ENCODE measurements at places on chromosomes 1 and 21.

DNA sequence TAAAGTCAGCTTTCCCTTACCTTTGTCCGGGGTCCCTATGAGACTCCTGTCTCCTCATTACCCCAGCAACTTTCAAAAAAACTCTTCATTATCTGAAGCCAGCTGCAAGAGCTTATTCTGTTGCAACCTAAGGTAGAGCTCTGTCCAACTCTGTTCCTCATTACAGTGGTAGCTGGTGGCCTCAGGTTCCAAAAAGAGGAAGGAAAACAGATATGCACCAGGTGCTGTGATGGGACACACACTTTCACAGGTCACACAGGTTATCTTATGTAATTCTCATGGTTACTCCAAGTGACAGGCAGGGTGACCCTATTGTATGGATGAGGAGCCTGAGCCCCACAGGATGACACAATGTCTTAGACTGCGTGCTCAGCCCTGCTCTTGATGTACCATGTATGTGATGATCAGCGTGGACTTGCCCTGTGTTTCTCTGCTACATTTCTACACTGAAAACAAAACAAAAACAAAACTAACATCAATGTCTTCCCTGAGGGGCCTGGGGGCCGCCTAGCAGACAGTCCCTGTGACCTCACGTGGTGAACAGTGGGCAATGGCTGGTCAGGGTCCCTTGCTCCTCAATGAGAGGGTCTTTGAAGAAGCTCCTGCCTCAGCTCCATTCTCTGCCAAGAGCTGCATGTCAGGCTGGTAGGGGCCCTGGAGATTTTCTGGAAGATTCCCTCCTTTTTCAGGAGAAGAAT is 9.7 kb upstream of the TENT5C start:
- DNase-seq: no peak

DNA sequence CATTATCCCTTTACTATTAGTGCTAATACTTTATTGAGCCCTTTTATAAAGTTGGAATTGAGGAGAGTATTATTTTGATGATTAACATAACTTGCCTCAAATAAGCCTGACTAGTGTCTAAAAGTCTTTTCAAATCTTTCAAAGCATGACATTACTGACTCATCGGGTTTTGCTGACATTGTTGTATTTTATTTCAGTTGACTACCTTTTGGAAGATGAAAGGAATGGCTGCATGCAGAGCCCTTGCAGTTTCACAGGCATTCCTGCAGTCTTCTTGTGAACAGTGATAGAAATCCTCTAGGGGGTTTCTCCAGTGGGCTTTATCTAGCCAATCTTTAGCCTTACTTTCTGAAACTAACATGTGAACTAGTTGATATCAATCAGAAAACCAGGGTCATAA is 43.0 kb upstream of the TMEM61 start:
- no peak for DNase-seq

DNA sequence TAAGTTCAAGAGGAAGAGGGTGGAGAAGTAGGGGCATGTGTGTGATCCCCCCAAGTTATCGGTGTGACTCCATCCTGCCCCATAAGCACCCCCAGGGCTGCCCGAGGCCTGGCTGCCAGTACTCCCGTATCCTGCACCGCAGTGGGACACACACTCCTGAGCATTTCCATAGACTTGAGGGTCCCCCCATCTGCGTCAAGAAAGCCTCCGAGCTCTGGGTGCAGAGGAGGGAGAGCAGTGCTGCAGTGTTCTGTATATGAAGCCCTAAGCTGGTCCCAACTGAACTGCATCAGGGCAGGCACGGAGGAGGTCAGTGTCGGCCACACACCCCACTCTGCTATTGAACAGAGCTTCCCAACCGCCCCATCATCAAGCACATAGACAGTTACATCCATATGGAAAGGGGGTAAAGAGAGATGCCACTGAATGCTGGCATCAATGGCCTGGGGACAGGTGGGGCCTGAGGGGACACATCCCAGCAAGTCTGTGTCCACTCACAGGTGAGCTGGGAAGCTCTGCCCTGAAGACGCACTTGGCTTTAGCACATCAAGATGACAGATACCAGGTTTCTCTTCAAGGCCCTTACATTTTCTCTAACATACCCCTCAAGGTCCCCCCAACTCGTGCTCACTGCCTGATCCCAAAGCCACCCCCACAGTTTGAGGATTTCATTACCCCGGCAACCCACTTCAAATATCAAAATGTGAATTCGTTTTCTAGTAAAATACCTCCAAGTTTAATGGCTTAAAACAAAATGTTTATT is 64.3 kb downstream of the EVA1C start:
- DNase-seq: no peak

- peak; percentile 89 for DNase-seq
These were observed 34.4 kb upstream of the TADA1 start for GRCh38 chr1:166910396-166910994.

- peak; percentile 68 for DNase-seq
These were observed 9.3 kb downstream of the ARL8A start for GRCh38 chr1:202135221-202135721.

DNA sequence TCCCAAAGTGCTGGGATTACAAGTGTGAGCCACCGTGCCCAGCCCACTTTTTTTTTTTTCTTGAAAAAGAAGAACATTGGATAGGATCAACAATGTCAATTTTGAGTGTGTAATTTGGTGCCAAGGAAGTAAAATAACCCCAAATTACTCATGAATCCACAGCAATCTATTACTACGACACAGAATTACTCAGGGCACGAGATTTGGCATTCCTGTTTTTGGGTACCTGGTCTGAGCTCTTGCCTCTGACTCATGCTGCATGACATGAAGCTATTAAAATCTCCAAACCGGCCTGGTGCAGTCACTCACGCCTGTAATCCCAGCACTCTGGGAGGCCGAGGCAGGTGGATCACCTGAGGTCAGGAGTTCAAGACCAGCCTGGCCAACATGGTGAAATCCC is 10.4 kb downstream of the RNF19B start:
- no peak for DNase-seq

DNA sequence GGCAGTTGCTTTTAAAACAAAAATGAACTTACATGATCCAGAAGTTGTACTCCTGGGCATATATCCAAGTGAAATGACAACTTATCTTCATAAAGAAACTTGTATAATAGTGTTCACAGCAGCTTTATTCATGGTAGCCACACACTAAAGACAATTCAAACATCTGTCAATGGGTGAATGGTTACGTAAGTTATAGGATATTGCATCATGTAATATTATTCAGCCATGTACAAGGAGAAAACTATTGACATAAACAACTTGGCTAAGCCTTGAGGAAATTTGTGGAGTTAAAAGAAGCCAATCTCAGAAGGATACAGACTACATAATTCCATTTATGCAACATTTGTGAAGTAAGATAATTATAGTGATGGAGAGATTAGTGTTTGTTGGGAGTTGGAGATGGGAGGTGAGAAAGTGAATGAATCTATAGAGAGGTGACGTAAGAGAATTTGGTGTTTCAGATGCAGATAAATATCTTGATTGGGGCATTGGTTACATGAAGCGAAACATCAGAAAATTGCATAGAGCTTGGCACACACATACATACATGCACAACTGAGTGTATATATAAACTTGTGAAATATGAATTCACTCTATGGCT is 49.9 kb upstream of the GRIK1 start:
- DNase-seq: no peak

DNA sequence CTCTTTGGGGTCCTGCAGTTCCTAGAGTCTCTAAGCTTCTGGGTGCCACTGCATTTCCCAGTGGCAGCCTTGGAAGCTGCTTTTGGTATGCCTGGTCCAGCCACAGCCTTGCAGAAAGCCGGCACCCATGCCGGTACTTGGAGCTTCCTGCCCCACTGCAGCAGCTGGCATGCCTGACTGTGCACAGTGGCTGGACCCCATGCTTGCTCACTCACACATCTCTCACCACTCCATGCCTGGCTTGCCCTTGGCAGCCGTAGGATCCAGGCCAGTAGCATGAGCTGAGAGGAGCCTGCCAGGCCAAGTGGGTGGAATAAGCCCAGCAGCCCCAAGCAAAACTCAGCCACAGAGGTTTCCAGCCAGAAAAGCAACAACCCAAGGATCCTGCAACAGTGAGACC is 20.3 kb upstream of the FNBP1L start:
- DNase-seq: no peak

GRCh38 chr1:245205396-245205795 is 50.6 kb downstream of the KIF26B start:
- DNase-seq: no peak

GRCh38 chr1:101365878-101366277 is 129.1 kb downstream of the S1PR1 start:
- DNase-seq: no peak

- DNase-seq: no peak
These were observed 10.8 kb downstream of the FTCD start for GRCh38 chr21:46144464-46145070.

DNA sequence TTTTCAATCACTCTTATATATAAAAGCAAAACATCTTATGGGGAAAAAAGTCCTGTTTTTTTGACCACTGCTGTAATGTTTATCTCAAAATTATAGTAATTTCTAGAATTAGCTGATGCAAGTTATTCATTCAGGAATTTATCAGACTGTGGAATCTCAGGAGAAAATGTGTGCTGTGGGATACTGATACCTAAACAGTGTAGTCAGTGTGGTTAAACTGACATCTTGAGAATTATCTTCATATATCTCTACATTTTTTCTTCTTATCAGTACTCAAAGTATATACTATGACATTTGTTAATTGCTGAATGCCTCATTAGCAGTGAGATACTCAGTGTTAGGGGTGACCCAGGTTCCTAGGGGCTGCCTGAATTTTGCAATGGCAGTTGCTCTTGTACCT is 839.3 kb downstream of the KCNT2 start:
- DNase-seq: no peak

DNA sequence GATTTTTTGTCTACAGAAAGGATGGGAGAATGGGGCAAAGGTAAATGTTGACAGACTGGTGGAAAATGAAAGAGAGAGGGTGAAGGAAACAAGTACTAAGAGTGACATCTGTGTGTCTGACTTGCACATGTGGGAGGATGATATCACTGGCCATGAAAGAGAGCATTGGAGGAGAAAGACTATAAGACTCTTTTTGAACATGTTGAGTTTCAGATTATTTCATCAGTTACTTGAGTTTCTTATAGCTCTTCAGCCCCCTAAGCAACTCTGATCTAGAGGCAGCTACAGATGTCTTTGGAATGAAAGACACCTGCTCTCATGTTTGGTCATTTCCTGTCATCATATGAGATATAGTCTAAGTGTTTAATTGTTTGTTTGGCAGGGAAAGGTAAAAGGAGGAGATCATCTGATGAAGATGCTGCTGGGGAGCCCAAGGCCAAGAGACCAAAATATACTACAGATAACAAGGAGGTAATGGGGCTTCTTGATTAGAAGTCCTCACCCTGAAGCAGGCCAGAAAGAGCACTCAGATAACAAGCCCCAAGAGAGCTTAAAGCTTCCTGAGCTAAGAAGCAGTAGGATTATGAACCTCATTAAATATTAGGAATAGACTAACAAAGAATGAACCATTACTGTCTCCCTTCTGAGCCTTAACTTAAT is 4.5 kb downstream of the POLR3C start:
- DNase-seq: no peak

- no peak for DNase-seq
These were observed 66.2 kb upstream of the B3GALT5 start for GRCh38 chr21:39546522-39546921.

DNA sequence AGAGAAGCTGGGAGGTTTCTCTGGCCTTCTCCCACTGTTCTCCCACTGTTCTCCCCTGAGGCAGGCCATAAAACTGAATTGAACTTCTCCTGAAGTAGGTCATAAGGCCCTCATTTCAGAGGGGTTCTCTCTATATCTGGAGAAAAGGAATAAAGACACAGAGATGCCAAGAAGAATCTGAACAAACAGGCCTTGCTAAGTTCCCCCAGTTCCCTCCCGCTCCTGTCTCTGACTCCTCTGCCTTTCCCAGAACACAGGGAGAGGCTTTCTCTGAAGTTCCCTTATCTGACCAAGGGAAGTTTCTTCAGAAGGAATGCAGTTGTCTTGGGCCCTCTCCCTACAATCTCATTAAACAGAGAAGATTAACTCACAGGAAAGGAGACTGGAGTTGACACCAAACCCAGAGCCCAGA is 83.4 kb downstream of the SLC16A1 start:
- no peak for DNase-seq
